ENCODE measurements at places on chromosomes 11 and 22. TPM values are rescaled to one million over a fixed set of nuclear protein-coding genes. Genes with fewer than 3 reads are reported as not detected.
A peak's percentile ranks its signal among the peaks of the same experiment; 100 is the strongest.

ZNF202 gene
- 27.8 TPM for total RNA-seq

MS4A14 gene
- 4.9 TPM for total RNA-seq

GRCh38 chr11:8285796-8286195, 22.1 kb upstream of the LMO1 start:
- DNase-seq = no peak

DNA sequence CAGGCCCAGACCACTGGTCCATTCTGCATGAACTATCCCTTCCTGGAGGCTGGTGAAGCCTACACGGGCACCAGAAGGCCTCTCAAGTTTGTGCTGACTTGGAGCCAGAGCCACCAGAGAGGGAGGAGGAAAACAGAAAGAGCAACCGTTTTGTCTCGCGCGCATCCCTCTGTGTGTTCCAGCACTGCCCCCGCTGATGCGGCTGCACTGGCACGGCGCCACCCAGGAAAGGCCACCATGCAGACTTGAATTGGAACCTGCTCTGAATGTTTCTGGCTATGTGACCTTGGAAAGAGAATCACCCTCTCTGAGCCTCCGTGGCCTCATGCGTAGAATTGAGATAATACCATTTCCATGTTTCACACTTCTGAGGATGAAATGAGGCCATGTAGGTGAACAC, 7.4 kb upstream of the ACRV1 start:
- DNase-seq = no peak

DNA sequence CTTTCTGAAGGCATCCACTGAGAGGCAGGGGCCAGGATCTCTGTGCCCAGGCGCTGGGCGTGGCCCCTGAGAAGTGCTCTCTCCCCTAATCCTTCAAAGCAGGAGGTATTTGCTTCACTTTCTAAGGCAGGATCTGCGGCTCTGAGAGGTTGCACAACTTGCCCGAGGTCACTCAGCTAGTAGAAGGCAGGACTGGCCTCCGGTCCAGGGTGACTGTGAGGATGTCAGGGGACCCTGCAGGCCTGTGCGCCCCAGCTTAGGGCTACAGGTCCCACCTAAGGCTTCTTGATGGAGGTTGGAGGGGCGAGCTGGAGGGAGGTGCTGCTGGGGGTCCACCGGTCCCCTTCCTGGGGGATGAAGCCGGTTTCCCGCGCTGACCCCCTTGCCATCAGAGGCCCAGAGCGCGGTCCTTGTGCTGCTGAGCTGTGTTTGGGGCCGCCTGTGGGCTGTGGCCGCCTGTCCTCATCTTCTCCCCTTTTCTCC, 979 bp downstream of the SMIM38 start:
- no peak for DNase-seq

DNA sequence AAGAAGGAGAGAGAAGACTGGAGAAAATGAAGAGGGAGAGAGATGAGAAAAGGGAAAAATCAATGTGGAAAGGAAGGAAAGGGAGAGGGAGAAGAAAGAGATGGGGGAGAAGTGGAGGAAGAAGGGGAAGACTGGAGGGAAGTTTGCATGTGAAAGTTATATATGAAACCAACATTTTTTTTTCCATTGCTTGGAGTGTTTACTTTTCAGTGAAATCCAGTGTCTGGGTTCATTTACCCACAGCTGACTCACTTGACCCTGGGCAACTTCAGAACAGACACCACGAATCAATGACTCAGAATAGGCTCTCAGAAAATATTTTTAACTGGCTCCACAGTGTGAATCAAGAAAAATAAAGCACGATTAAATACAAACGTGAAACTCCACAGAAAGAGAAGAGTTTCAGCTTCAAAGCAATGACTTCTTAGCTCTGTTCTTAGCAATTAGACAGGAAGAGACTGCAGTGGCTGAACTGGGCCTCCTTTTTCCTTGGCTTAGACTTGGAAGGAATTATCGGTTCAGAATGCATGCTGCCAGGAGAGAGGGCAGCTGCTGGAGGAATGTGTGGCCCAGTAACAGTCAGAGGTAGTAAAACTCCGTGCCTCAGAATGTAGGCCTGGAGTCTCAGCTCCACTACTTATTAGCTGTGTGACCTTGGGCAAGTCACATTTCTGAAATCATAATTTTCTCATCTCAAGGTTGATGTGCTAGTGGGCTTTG, 237.5 kb downstream of the MIAT start:
- no peak for DNase-seq

GRCh38 chr22:48459859-48460823, 1367.5 kb downstream of the BRD1 start:
- no peak for DNase-seq

DNA sequence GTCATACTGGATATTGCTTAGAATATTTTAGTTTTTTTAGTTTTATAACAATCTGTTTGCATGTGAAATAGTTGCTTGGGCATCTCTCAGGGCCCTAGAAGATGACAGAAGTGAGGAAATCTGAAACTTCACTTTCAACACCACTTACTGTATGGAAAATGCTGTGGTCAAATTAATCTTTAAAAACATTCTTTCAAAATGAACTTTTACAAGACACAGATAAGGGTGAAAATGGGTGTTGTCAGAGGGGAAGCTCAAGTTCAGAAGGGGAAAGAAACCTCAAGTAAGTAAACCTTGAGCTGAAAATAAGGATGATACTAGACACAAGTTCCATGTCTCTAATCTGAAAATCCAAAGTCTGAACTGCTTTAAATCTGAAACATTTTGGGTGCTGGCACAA, 1840.1 kb upstream of the RAG2 start:
- DNase-seq = no peak

- no peak for DNase-seq
Observed at GRCh38 chr11:76062733-76063132, 143.6 kb downstream of the WNT11 start.

ZNF70 gene
- total RNA-seq = 4.9 TPM

PNPLA3 gene
- total RNA-seq = 0.33 TPM

DNA sequence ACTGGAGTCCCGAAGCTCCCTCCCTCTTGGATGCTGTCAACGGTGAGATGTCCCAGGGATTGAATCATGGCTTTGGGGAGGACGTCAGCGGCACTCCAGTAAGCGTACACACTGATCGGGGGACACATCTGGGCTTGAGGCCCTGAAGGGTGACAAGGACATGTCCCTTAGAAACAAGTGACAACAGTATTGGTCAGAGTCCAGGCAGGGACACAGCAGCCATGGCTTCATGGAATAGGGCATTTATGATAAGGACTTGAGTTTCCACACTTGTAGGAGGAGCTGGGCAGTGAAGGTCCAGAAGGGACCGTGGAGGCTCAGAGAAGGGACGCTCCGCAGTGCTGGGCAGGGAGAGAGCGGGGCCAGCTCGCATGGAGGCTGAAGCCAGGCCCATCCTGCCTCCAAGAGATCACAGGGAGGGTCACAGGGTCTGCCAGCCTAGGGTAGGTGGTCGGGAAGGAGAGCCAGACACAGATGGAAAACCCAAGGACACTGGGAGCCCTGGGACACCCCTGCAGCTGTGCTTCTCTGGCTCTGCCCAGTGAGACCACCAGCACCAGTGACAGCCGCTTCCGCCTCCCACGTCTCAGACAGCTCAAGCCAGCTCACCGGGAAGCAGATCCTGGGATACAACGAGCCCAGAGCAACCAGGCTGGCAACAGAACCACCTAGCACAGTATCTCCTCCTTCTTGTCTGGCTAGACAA, 22.9 kb upstream of the RFPL3 start:
- no peak for DNase-seq

DNA sequence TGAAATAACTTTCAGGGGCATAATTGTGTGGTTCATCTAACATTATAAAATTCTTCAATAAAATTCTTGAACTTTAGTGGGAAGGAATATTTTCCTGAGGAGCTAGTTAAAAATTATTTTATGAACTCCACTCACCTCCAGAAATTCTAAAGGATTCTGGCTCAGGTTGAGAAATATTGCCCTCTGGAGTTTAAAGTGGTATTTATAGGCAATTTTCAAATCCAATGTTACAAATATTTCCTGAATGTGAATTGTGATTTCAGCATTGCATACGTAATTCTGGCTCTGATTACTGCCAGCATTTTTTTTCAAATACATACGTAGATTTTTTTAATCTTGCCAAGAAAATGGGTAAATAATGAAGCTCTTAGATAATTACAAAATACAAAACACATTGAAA, 598.2 kb upstream of the ANO3 start:
- DNase-seq = no peak

DNA sequence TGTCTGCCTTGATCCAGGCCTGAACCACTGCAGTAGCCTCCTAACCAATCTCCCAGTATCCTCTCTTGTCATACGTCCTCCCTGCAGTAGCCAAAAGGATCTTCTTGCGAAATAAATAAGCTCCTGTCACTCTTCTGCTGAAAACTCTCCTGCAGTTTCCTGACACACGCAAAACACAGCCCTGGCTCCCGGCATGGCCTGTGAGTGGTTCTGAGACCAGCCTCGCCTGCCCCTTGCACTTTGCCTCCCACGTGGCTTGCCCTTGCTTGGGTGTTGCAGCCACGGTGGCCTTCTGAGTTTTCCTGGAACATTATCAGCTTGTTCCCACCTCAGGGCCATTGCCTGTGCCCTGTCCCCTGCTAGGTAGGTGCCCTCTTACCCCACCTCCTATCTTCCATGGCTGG, 7.2 kb downstream of the ZC3H7B start:
- no peak for DNase-seq

- DNase-seq = peak; percentile 52
Observed at GRCh38 chr11:76234021-76234415, 27.7 kb upstream of the WNT11 start.

SHISAL1 gene
- total RNA-seq = not detected

DNA sequence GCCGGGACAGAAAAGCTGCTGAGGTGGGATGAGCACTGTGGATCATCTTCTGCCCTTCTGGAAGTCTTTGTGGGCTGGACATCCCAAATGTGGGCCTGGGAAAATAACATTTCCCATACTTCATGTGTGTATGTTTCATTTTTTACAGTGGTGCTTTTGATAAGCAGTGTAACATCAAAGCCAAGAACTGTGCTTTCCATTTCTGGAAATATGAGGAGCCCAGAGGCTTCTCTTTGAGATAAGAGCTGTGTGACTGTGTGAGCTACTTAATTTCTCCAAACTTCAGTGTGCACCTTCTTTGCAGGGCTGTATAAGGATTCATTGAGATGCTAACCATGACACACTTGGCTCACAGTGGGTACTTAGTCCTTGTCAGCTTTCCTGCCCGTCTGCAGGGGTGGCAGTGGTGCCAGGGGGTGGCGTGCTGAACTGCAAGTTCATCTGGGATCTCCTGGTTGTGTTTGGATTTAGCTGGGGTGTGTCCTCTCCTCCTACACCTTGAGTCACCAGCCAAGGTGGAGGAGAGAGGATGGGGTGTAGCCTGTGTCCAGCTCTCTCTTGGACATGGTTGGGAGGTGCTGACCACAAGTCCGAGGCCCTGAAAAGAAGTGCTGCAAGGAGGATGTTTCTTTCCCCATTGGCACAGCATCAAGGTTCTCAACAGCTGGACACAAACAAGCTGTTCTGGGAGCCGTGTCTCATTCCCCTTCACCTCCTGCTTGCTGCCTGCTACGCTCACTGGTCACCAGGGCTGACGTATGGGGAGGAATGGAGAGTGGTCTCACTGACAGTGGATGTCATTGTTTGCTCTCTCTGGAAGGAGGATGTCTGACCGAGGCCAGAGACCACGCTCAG, 139.4 kb downstream of the TEAD1 start:
- no peak for DNase-seq

APOL3 gene
- 38.4 TPM for total RNA-seq

DNA sequence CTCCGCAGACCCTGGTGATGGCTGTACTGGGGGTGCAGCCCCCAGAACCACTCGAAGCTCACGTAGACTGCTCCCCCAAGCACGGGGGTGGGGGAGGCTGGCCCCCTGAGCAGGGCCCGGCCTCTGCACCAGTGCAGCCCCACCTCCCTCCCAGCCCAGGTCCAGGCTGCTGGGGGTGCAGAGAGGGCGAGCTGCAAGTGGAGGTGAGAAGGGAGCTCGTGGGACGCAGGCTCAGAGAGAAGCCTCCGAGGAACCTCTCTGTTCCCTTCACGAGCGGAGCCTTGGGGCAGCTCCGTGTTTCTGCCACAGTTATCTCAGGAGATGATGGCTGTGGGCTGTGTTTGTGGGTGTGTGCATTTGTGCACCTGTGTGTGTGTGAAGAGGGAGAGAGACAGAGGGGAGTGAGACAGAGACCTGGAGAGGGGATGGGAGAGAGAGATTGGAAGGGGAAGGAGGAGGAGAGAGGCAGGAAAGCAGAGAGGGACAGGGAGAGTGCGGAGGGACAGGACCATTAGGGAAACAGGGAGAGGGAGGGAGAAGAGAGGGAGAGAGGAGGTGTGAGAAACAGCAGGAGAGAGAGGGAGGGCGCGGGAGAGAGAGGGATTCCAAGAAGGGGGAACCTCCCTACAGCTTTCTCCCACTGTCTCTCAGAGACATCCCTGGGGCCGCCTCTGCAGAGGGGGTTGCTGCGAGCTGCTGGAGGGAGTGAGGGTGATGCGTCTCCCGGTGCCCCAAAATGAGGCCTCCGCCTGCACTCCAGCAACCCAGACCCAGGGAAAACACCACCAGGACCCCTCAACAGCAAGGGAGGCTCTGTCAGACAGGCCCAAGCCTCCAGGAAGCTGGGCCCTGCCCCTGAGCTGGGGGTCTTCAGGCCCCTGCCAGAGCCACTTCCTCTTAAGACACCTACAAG, 1488.6 kb downstream of the BRD1 start:
- no peak for DNase-seq

EMID1 gene
- total RNA-seq = not detected

DNA sequence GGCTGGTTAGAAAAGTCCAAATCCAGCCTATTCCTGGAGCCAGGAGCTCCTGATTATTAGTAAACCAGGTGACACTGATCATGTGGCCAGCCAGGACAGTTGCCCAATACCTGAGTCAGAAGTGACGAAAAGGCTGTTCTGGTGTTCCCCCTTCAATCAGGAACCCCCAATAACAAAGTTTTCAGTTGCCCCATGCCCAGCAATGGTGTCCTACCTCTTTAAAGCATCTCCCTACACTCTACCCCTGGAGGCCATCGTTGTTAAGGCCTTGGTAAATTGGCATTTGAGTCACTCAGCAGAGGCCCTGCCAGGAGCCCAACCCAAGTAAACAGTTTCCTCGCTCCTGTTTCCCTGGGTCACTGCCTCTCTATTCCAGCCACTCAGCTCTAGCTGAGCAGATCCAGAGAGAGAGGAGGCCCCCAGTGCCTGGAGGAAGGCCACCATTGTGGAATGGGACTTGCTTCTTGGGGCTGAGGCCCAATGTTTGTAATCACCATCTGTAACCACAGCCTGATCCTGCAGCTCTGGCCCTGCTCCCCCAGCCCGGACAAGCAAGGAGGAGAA, 25.0 kb downstream of the ARHGAP1 start:
- DNase-seq = no peak

GRCh38 chr11:30992513-30992849, 377.1 kb downstream of the DCDC1 start:
- no peak for DNase-seq

DNA sequence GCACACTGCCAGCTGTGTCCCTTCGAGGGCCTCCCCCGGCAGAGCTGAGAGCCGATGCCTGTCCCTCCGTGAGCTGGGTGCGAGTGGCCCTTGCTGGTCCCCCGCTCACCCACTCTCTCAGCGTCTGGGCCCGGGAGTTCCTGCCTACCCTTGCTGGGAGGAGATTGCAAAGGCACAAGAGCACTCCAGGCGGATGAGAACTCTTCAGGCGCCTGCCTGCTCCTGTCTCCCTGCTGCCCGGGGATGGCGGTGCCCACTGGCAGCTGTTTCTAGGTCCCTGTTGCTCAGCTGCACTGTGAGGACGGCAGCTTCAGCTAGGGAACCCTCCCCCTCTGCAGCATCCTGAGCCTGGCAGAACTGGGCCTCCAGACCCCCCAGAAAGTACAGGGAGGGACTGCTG, 61.1 kb downstream of the FLRT1 start:
- DNase-seq = no peak

All from activated B cell treated with CpG ODN at 0.5 μM for 24 hours (primary cell).